ENCODE measurements at places on chromosomes 16 and 17.
A peak's percentile ranks its signal among the peaks of the same experiment; 100 is the strongest.

DNA sequence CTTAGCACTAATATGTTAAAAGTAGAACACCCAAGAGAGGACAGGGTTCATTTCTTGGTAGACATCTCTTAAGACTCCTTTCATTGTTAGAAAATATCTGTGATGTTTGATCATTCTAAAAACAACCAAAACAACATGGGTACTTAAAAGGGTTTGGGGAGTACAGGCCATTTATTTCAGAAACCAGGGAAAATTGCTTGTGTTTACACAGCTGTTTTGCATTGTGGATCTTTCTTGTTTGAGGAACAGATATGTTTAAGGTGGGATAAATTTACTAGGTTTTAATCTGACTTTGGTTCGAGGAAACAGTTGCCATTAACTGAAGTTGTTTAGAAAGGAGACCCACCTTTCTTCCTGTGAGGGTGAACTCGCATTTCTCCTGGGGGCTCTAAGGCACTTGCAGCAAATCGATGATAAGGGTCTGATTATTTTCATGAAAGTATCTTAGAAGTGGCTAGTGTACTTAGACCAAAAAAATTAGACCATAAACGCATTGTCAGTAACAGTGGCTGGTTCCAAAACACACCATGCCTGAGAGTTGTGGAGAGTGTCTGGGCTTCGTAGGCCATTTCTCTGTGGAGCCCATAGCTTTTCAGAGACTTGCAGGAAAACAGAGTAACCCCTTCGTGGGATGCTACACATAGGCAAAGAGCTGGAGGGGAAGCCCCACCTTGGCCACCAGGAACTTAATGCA lies 17.6 kb downstream of the CLUAP1 start:
- DNase-seq: no peak

- no peak for DNase-seq
Observed at GRCh38 chr17:44602390-44602789, 45.1 kb downstream of the FZD2 start.

GRCh38 chr17:79947351-79948031 lies 88.2 kb downstream of the TBC1D16 start:
- no peak for DNase-seq

DNA sequence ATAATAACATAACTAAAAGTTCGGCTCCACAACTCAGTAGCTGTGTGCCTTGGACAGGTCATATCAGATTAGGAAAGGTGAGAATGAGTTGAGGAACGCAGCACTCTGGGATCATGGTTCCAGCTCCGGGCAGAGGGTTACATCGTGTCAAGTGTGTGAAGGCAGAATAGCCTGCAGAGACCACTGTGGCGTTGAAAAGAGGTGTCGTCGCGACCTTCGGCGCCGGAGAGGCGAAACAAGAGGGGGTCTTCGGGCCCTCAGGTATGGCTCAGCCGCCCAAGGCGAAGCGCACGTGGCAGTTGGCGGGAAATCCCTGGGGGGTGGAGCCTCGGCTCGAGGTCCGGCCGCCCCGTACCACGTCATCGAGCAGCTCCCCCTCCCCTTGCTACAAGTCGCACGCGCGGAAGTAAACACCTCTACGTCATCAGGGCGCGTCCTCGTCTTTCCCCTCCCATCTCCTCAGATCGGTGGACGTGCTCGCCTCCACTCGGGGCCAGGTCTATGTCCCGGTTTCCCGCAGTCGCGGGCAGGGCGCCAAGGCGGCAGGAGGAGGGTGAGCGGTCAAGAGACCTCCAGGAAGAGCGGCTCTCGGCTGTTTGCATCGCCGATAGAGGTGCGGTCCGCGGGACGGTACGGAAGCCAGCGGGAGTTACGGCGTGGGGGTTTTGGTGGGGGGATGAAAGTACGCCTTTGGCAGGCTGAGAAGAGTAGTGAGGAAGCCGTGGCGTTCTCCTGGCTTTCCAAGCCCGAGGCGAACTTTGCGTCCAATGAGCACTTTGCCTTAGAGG lies at the start of gene DHX40:
Gene DHX40 (plus strand): TSS at position 440 of the 788 bp plus-strand sequence. CDS start 62 bp downstream, at position 502.
- peak; percentile 92 for DNase-seq

- DNase-seq: no peak
Observed at GRCh38 chr17:39360537-39360936, 40.9 kb downstream of the FBXL20 start.

- DNase-seq: peak; percentile 59
Observed at GRCh38 chr17:59427425-59427921, 96.0 kb downstream of the YPEL2 start.

DNA sequence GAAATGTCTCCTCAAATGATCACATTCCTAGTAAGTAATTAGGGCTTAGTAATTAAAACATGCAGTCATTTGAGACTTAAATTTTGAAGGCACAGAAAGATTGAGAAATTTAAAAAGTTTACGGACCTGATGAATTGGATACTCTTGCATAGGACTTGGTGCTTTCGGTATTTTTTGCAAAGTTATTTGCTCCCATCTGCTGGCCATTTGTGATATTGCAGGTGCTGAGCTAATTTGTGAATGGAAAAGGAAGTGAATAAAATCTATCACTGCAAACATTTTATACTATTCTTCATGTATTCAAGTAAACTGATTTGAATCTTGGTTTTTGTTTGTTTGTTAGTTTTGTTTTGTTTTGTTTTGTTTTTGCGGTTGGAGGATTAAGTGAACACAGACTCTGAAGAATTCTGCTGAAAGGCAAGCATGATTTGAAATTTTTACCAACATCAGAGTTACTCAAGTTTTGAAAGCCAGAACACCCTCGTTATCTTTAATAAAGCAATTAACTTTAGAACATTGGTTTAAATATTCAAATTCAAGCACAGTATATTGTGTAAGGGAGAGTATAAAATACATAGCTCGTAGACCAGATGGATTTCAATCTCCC lies 689.5 kb upstream of the RBFOX1 start:
- DNase-seq: peak; percentile 21

- peak; percentile 21 for DNase-seq
Observed at GRCh38 chr16:58026139-58026704, 668 bp downstream of the MMP15 start.

- peak; percentile 51 for DNase-seq
Observed at GRCh38 chr17:27565874-27566670, 64.9 kb upstream of the LGALS9 start.

GRCh38 chr17:67615011-67615561 lies 102.7 kb upstream of the NOL11 start:
- DNase-seq: no peak

DNA sequence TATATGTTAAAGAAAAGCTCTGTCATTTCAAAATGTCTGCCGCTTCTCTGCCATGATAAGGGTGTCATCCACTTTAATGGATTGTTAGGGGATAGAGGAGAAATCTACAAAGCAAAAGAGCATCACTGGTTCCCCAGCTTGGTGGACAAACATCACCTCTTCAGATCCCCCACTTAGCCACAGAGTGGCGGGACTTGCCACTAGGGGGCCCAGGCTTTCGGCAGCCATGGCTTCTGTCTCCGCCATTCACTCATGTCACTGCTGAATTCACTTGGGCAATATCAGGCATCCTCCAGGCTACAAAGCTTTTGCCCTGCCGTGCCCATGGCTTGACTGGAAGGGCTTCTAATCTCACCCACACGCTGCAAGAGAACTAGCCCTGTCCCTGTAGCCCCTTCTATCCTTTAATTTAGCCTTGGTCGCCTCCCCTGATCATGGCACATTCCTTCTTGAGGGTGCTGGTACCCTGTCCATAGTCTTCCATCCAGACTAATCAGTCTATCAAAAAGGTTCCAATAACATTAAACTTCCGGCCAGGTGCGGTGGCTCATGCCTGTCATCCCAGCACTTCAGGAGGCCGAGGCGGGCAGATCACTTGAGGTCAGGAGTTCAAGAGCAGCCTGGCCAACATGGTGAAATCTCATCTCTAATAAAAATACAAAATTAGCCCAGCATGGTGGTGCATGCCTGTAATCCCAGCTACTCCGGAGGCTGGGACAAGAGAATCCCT lies 34.7 kb downstream of the SBK1 start:
- peak; percentile 71 for DNase-seq

GRCh38 chr17:71405101-71405500 lies 715.7 kb upstream of the SOX9 start:
- no peak for DNase-seq

DNA sequence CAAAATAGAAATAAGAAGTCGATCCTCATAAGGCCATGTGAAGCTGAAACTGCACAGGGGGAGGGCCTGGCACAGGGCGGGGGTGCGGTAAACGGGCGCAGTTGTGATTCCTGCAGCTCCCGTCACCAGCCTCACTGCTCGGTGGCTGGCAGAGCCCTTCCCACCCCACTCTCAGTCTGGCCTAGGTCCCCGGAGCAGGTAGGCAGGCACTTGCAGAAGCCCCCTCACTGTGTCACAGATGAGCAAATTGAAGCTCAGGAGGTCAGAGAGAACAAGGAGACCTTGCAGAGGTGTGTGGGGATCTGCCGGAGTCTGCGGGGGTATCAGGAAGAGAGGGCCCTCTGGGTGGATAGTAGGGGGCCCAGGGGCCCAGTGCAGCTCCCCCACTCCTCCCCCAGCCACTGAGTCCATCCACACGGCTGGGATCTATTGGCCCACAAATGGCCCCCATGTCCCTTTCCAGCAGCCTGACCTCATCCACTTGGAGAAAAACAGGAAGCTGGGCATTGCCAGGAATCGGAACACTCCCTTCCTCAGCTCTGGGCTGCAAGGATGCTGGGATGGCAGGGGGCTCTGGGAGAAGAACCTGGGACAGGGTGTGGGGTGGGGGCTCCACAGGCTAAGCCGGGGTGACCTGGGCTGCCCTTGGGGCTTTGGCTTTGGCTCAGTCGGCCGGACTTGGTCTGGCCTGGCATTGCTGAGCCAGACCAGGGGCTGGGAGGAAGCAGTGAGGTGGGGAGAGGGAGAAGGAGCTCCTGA lies 21.4 kb upstream of the MAP3K14 start:
- DNase-seq: no peak

- DNase-seq: no peak
Observed at GRCh38 chr17:75764417-75764710, 628 bp downstream of the GALK1 start.

DNA sequence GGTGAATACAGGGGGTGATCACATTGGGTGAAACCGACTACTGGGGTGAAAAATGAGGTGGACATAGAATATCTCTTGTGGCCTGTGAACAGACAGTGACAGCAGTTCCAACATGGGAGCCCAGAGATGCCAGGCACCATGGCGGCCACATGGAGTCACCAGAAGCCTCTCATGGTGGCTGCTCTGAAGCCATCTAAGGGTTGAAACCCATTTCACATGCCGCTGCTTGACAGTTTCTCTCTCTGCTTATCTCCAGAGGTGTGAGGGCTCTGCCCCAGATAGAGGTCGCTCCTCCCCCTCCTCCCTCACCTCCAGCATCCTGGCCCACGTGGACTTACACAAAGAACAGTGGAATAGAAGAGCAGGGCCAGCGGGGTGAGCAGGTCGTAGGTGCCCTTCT lies 37.9 kb upstream of the PIK3R6 start:
- no peak for DNase-seq

GRCh38 chr16:20889625-20890275 lies 10.4 kb downstream of the DCUN1D3 start:
- DNase-seq: no peak

GRCh38 chr17:38572669-38573365 lies 32.9 kb downstream of the SRCIN1 start:
- DNase-seq: peak; percentile 14

GRCh38 chr16:68397710-68398201 lies 50.6 kb downstream of the SMPD3 start:
- DNase-seq: no peak

DNA sequence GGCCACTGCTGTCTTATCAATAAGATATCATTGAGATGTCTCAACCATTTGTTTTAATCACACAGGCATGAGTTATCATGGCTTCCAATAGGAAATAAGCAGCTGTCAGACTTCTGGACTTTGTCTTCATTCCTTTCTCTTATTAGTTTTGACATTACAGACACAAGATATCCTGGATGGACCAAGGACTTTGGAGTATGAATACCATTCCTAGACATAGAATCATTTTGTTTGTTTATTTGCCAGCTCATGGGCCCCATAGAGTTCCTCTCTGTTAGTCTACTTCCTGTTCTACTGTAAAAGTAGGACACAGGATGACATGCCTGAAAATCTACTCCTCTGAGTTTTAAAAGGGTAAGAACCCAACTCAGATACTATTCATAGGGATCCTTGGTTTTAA lies 77.7 kb upstream of the KCNJ16 start:
- no peak for DNase-seq

- DNase-seq: no peak
Observed at GRCh38 chr16:49844359-49844758, 11.6 kb downstream of the ZNF423 start.

GRCh38 chr16:19008245-19009169 lies 24.8 kb downstream of the TMC7 start:
- no peak for DNase-seq

- peak; percentile 28 for DNase-seq
Observed at GRCh38 chr16:53892155-53892554, 188.2 kb downstream of the FTO start.
